ENCODE measurements at places on chromosomes 3 and 15.

DNA sequence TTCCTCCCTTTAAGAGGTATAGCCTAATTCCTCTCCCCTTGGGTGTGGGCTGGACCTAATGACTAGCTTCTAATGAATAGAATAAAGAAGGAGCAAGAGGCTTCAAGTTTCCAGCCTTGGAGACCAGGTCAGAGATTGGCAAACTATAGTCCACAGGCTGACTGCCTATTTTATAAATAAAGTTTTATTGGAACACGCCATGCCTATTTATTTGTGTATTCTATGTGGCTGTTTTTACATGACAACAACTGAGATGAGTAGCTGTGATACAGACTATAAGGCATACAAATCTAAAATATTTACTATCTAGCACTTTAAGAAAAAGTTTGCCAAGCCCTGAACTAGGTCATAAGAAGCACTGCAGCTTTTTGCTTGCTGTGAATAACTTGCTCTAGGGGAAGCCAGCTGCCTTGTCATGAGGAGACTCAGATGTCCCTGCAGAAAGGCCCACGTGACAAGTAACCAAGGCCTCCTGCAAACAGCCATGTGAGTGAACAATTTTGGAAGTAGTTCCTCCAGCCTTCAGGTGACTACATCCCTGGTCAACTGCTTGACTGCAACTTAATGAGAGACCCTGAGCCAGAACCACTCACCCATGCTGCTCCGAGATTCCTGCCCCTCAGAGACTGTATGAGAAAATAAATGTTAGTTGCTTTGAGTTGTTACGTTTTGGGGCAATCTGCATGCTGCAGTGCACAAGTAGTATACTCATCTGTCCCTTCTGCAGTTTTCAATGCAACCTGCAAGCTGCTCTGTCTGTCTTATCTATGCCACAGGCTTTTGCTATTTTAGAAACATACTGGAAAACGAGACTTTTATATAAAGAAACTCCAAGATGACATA is 21.1 kb upstream of the MAP3K13 start:
- no peak for DNase-seq

GRCh38 chr15:78073046-78073787 is 4.3 kb downstream of the TBC1D2B start:
- DNase-seq: no peak

GRCh38 chr3:56799251-56799882 is 2.4 kb downstream of the ARHGEF3 start:
- DNase-seq: peak; percentile 74

GRCh38 chr15:38961931-38962330 is 397.3 kb upstream of the RASGRP1 start:
- peak; percentile 10 for DNase-seq

- DNase-seq: no peak
These were observed 34.4 kb downstream of the ALDH1L1 start for GRCh38 chr3:126146034-126146433.

DNA sequence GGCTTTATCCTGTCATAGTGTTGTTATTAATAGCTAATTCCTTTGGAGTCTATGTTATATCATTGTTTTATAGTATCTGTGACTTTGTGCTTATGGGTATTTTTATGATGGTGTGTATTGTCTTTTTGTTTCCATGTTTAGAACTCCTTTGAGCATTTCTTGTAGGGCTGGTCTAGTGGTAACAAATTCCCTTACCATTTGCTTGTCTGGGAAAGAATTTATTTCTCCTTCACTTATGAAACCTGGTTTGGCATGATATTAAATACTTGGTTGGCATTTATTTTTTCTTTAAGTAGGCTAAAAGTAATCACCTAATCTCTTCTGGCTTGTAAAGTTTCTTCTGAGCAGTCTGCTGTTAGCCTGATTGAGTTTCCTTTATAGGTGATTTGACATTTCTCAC is 47.7 kb upstream of the ROBO1 start:
- no peak for DNase-seq

GRCh38 chr15:74752531-74752930 is 3.9 kb downstream of the CYP1A2 start:
- peak; percentile 14 for DNase-seq

DNA sequence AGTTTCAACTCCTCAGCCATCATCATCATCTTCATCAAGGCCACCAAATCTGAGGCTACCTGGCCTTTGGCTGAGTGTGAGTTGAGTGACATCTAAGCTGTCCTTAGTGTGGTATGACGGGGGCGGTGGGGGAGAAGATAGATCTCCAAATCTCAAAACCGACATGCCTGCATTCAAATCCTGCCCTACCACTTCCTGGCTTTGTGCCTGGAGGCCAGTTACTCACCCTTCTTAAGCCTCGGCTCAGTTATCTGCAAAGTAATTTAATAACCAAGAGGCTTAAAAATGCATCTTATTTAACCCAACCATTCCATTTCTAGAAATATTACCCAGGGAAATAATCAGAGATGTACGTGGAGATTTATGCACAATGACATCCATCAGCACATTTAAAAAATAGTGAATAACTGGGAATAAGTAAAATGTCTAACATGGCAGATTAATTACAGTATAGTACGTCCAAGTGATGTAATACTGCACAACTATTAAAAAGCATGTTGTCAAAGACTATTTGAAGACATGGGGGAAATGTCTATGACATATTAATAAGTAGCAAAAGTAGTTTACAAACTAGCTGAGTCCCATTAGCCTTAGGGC is 167.4 kb downstream of the NTRK3 start:
- DNase-seq: no peak

DNA sequence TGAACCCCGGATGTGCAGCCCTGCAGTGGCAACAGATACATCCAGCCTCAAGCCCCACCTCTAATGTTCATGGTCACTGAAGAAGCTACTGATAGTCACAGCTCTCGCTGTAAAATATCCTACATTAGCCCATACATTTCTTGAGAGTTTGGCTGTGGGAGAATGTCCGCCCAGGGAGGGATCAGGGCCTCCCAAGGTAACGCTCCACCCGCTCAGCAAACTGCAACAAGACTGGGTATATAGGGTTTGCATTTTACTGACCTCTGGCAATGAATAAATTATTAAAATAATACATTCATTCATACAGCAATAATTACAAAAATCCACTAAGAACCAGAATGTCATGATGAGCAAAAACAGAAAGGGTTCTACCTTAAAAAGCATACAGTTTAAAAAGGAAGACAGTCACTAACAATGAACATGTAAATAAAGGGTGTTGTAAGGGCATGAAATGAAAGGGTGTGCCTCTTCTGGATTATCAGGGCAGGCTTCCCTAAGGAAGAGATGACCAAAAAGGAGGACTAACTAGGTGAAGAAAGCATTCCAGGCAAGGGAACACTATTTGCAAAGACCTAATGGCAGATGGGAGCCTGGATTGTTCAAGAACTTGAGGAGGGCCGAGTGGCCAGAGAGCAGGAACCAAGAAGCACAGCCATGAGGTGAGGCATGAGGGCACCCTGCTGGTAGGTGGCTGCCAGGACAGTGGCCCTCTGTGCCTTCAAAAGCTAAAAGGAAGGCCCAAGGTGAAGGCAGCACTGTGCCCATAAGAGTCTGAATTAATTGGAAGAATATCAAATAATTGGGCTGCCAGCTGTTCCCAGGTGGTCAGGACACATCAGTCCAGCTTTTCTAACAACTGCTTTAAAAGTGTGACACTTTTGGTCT is 28.1 kb upstream of the CTDSPL start:
- DNase-seq: no peak

DNA sequence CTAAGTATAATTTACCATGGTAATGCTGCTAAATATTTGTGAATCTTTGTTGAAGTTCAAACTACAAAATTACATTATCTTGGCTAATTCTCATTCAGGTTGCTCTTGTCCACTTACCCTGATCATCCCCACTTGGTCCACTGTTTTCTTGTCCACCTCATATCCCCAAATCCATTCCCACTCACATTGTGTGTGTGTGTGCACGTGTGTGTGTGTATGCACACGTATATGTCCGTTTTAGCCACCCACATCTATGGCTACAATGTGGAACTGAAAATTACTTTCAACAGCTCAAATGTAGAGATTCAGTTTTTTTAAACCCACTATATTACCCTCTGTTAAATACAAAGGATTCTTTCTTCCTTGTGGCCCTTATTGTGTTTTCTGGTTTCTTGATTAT is 15.2 kb upstream of the MEIS2 start:
- DNase-seq: no peak

DNA sequence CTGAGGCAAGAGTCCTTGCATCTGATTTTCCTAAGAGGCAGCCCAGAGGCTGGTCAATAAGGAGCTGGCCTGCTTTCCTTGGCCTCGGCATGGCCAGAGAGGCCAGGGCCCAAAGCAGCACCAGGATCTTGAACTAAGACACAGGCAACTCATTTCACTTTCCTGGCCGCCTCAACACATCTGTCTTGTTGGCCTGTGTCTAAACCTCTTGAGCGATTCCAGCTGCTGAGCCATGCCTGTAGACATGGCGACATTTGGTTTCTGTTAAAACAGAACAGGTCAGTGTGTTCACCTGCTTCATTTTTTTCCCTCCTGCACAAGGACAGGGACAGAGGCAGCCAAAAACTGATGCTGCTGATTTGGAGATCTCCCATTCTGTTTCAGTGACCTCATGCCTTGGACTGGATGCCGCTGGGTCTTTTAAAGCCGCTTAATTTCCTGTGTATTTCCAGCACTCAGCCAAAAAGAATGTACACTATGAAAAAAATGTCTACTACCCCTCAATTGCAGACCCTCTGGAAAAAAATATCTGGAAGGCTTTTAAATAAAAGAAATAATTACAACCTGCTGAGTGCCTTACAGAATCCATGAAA is 266.6 kb upstream of the ICE2 start:
- DNase-seq: peak; percentile 54

DNA sequence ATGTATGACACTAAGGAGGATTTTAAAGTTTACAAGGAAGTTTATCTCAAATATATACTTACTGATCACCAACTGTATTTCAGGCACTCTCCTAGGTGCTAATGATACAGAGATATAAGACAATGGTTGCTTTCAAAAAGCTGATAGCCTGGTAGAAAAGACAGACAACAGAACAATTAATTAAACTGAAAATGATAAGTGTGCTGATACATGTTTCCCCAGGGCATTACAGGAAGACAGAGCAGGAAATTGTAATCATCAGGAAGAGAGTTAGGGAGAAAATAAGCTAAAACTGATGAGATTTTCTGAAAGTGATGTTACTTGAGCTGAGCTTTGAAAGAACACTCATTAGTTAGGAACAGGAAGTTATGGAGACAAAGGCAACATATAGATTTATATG is 229.7 kb downstream of the RSRC1 start:
- DNase-seq: no peak

GRCh38 chr3:37291275-37291700 is 116.9 kb upstream of the LRRFIP2 start:
- peak; percentile 86 for DNase-seq

- peak; percentile 60 for DNase-seq
These were observed 13.4 kb upstream of the LEKR1 start for GRCh38 chr3:156812521-156813335.
